ENCODE measurements at places on chromosomes 11 and 22. TPM values are rescaled to one million over a fixed set of nuclear protein-coding genes. Genes with fewer than 3 reads are reported as not detected.
A peak's percentile ranks its signal among the peaks of the same experiment; 100 is the strongest.

DNA sequence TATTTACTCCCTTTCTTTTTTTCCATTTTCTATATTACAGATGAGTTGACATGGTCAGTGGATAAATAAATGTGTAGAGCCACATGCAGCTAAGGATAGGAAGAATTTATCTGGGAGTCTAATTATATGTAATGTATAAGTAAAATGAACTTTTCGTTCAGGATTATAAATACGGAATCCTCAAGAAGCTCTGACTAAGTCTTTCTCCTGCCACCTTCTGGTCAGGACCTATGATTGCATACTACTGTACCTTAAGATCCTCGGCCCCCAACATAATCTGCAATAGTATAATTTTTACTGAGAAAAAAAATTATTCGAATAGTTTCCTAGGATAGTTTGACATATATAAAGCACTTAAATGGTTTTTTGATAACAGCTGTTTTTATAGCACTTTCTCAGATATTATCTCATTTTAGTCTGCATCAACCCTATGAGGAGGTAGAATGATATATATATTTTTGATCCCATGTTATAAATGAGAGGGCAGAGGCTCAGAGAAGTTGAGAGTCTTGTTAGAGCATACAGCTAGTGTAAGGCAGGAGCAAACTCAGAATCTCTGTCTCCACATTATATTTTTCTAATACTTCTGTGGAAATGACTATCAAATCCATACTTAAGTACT lies 36.1 kb downstream of the CCDC90B start:
- no peak overlapping the region for H3K4me3 ChIP-seq
- H3K27me3 ChIP-seq, result no peaks in the 10 kb centered on the region
- DNase-seq, result peak; percentile 68

- no peaks in the 10 kb centered on the region for H3K36me3 ChIP-seq
- 0 out of 2 replicates have a peak, but pooled peaks cover 3% of the 10 kb centered on the region for H3K27me3 ChIP-seq
- peaks cover 19% of the 10 kb centered on the region for H3K4me1 ChIP-seq
- DNase-seq, result no peak
- H3K27ac ChIP-seq, result no peak overlapping the region
Measured at GRCh38 chr11:1773994-1774550, 10.3 kb upstream of the CTSD start.

GRCh38 chr22:21031545-21032036 lies 770 bp downstream of the SLC7A4 start:
- H3K27me3 ChIP-seq, result no peaks in the 10 kb centered on the region
- H3K4me3 ChIP-seq, result no peak overlapping the region
- DNase-seq, result no peak
- no peak overlapping the region for H3K27ac ChIP-seq
- no peaks in the 10 kb centered on the region for H3K36me3 ChIP-seq

- H3K27me3 ChIP-seq, result no peaks in the 10 kb centered on the region
- H3K36me3 ChIP-seq, result no peaks in the 10 kb centered on the region
- no peak overlapping the region for H3K27ac ChIP-seq
- peaks cover 9% of the 10 kb centered on the region for H3K4me1 ChIP-seq
- DNase-seq, result peak; percentile 52
- peak overlapping the region; percentile 62 for H3K4me3 ChIP-seq
Measured at GRCh38 chr11:68120273-68121066, 718 bp downstream of the CHKA start.

- H3K27me3 ChIP-seq, result peaks cover 4% of the 10 kb centered on the region
- no peaks in the 10 kb centered on the region for H3K36me3 ChIP-seq
- no peak for DNase-seq
- H3K4me1 ChIP-seq, result no peaks in the 10 kb centered on the region
- no peak overlapping the region for H3K27ac ChIP-seq
Measured at GRCh38 chr11:60512651-60513225, 2.5 kb upstream of the MS4A13 start.

GRCh38 chr11:127191689-127192088 lies 191.1 kb upstream of the KIRREL3 start:
- peaks cover 28% of the 10 kb centered on the region for H3K4me1 ChIP-seq
- H3K27ac ChIP-seq, result no peak overlapping the region
- peak; percentile 5 for DNase-seq
- no peaks in the 10 kb centered on the region for H3K36me3 ChIP-seq
- no peaks in the 10 kb centered on the region for H3K27me3 ChIP-seq
- no peak overlapping the region for H3K4me3 ChIP-seq

DNA sequence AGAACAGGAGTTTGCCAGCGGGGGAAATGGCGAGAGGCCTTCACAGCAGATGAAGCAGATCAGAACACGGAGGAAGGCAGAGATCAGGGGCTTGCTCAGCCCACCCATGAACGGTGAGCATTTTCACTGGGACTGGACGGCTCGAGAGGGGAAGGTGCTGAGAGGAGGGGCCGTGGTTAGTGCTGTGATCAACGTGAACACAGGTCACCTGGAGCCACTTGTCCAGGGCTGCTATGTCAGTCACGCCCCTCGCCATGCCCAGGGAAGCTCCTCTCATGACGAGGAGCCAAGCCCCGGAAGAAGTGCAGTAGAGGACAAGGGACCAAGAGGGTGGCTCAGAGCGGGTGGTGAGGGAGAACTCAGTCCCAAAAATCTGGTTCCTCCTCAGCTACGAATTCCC lies 7.0 kb downstream of the PLA2G6 start:
- H3K4me3 ChIP-seq, result no peak overlapping the region
- DNase-seq, result no peak
- no peak overlapping the region for H3K27ac ChIP-seq
- no peaks in the 10 kb centered on the region for H3K27me3 ChIP-seq

- peaks cover 12% of the 10 kb centered on the region for H3K27me3 ChIP-seq
- no peak overlapping the region for H3K4me3 ChIP-seq
- no peak overlapping the region for H3K27ac ChIP-seq
- no peak for DNase-seq
Measured at GRCh38 chr11:3189886-3190583, 24.9 kb upstream of the OSBPL5 start.

- H3K4me1 ChIP-seq, result peaks cover 10% of the 10 kb centered on the region
- no peaks in the 10 kb centered on the region for H3K27me3 ChIP-seq
- H3K27ac ChIP-seq, result no peak overlapping the region
- H3K4me3 ChIP-seq, result no peak overlapping the region
- H3K36me3 ChIP-seq, result no peaks in the 10 kb centered on the region
- no peak for DNase-seq
Measured at GRCh38 chr11:10319702-10320558, 15.1 kb downstream of the ADM start.

The RFPL3 gene
- total RNA-seq, result not detected

The HEPN1 gene
- total RNA-seq, result not detected

The OR6T1 gene
- not detected for total RNA-seq

The FZD4 gene
- total RNA-seq, result 5.8 TPM

Data from SJCRH30 (cell line).